ENCODE measurements at places on chromosomes 1 and 21.

- peaks cover 5% of the 10 kb centered on the region for H3K4me1 ChIP-seq
- no peak overlapping the region for H3K4me3 ChIP-seq
- H3K27ac ChIP-seq: no peak overlapping the region
- H3K36me3 ChIP-seq: no peaks in the 10 kb centered on the region
These were observed 99.1 kb downstream of the PPIAL4G start for GRCh38 chr1:148383966-148384365.

DNA sequence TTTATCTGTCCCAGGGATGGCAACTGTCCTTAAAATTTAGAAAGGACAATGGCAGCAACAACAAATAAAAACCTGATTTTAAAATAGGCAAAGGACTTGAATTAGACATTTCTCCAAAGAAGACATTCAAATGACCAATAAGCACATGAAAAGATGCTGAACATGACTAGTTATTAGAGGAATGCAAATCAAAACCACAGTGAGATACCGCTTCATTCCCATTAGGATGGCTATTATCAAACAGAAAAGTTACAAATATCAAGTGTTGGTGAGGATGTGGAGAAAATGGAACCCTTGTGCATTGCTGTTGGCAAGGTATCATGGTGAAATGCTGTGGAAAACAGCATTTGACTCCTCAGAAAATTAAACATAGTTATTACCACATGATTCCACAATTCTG, 120.7 kb downstream of the CRB1 start:
- no peak for DNase-seq
- no peaks in the 10 kb centered on the region for H3K27me3 ChIP-seq
- H3K4me3 ChIP-seq: no peak overlapping the region
- no peak overlapping the region for H3K27ac ChIP-seq
- no peaks in the 10 kb centered on the region for H3K36me3 ChIP-seq

DNA sequence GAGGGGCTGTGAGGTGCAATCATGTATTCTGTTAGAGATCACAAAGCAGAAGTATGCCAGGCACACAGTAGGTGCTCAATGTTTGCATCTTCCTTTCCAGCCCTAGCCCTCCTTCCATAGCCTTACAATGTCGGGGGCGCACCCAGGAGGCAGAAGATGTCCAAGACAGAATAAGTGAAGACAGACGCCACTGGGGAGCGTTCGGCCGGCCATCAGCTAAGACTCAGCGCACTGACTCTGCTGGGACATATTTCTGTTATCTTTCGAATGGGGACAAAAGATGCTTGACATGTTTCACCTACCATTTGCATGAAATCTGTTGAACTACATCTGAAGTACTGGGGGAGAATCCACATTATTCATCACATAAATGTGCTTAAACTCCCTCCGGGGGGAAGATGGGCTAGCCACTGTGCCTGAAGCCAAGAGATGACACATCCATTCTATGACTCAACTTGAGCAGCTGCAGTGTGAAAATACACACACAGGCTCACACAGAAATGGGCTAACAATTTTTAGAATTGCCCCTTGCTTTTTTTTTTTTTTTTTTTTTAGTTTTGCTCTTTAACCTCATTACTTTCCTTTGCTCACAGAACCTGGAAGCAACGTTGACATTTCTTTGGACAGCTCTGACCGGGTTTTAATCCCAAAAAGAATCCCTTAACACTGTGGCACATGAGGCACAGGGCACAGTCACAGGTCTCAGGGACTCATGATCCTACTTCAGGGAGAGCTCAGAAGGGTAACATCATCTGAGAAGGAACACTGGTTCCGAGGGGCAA, 7.9 kb downstream of the TIAM1 start:
- no peaks in the 10 kb centered on the region for H3K36me3 ChIP-seq
- DNase-seq: no peak
- H3K4me1 ChIP-seq: no peaks in the 10 kb centered on the region
- H3K27me3 ChIP-seq: no peaks in the 10 kb centered on the region

DNA sequence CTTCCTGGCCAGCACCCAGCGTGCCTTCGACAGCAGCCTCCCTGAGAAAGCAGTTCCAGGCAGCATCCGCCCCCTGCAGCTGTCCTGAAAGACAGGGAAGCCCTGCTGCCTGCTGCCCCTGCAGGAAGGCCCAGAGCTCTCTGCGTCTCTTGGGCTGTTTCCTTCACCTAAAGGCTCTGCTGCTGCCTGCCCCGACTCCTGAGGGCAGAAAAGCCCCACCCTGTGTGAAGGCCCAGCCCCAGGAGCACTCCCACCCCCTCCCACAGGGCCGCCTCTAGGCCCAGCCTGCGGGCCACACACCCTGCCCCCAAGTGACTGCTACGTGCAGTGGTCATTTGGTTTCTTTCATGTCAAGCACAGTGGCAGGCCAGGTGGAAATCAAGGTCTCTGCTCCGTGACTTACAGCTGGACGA, 12.4 kb downstream of the RIPK4 start:
- H3K27ac ChIP-seq: no peak overlapping the region
- H3K4me3 ChIP-seq: no peak overlapping the region
- DNase-seq: no peak
- no peaks in the 10 kb centered on the region for H3K4me1 ChIP-seq
- no peaks in the 10 kb centered on the region for H3K27me3 ChIP-seq

GRCh38 chr1:24921412-24921811, 8.7 kb downstream of the RUNX3 start:
- H3K27me3 ChIP-seq: no peaks in the 10 kb centered on the region
- DNase-seq: no peak
- H3K27ac ChIP-seq: no peak overlapping the region

GRCh38 chr1:158654571-158654970, 31.9 kb downstream of the SPTA1 start:
- H3K4me1 ChIP-seq: no peaks in the 10 kb centered on the region
- H3K27ac ChIP-seq: no peak overlapping the region
- no peak for DNase-seq
- no peak overlapping the region for H3K4me3 ChIP-seq
- H3K36me3 ChIP-seq: no peaks in the 10 kb centered on the region
- H3K27me3 ChIP-seq: no peaks in the 10 kb centered on the region

All from testis (tissue), 5 donors.